ENCODE measurements at places on chromosomes 12 and 14. TPM values are rescaled to one million over a fixed set of nuclear protein-coding genes. Genes with fewer than 3 reads are reported as not detected.

The TTC6 gene
- total RNA-seq, result not detected

The SRRM4 gene
- not detected for total RNA-seq

The AQP5 gene
- total RNA-seq, result not detected

The PARP11 gene
- 26.0 TPM for total RNA-seq
